Calu3 (cell line): ENCODE measurements at places on chromosomes 5 and 9. TPM values are rescaled to one million over a fixed set of nuclear protein-coding genes. Genes with fewer than 3 reads are reported as not detected.

Gene LHX3
- total RNA-seq: not detected in 2 replicates

Gene PRDM9
- not detected in 2 replicates for total RNA-seq

Gene FOXD4L6
- 0.28 TPM in 1 of 2 replicates, not detected in the other for total RNA-seq

Gene CCDC192
- total RNA-seq: 2.1 and 2.5 TPM in 2 replicates

Gene ZNF618
- 18.0 and 20.3 TPM in 2 replicates for total RNA-seq

Gene TRPM3
- total RNA-seq: not detected in 2 replicates

DNA sequence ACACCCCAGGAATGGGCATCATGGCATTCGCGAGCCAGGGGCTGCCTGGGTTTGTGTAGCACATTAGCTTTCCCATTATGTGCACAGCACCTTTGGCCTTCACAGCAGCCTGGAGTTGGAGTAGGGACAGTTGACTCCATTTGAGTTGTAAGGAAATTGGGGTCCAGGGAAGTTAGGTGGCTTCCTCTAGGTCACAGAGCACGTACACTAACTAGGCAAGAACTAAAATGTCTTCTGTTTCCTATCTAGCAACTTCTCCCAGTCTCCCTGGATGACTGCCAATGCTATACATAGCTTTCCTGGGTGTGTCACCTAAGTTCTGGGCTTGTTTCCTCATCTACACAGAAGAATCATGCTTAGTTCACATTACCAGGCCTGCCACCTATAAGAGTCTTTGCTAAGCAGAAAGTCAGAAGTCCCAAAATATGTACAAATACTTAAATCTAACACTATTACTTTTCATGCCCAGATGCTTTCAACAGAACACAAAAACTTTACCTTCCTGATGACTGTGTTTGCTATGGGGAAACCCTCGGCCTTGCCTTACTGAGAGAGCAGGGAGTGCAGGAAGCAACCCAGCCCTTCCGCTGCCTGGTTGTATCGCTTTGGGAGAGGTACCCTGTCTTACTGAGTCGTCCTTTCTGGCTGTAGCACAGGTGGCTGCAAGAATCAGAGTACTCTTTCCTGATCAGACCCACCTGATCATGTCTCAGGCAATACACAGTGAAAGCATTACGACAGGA lies 12.0 kb downstream of the MACROH2A1 start:
- H3K27ac ChIP-seq: peak overlapping the region; percentile 81
- peaks cover 45% of the 10 kb centered on the region for H3K36me3 ChIP-seq
- H3K4me3 ChIP-seq: peak overlapping the region; percentile 18
- DNase-seq: peak; percentile 80
- no peaks in the 10 kb centered on the region for H3K27me3 ChIP-seq

- H3K27me3 ChIP-seq: peaks cover 12% of the 10 kb centered on the region
- peaks cover 9% of the 10 kb centered on the region for H3K4me1 ChIP-seq
Measured at GRCh38 chr9:445033-445432, 230.4 kb downstream of the DOCK8 start.

GRCh38 chr5:68446070-68446357 lies 230.5 kb downstream of the PIK3R1 start:
- DNase-seq: no peak
- H3K4me1 ChIP-seq: peaks cover 50% of the 10 kb centered on the region
- peaks cover 7% of the 10 kb centered on the region for H3K36me3 ChIP-seq
- no peak overlapping the region for H3K27ac ChIP-seq
- no peaks in the 10 kb centered on the region for H3K27me3 ChIP-seq

GRCh38 chr5:171581781-171582180 lies 162.3 kb downstream of the FGF18 start:
- H3K27me3 ChIP-seq: peaks cover 100% of the 10 kb centered on the region
- H3K4me3 ChIP-seq: no peak overlapping the region
- DNase-seq: no peak
- no peaks in the 10 kb centered on the region for H3K4me1 ChIP-seq
- H3K27ac ChIP-seq: no peak overlapping the region
- H3K36me3 ChIP-seq: no peaks in the 10 kb centered on the region

- no peaks in the 10 kb centered on the region for H3K36me3 ChIP-seq
- H3K27me3 ChIP-seq: no peaks in the 10 kb centered on the region
- H3K4me3 ChIP-seq: no peak overlapping the region
- H3K4me1 ChIP-seq: peaks cover 33% of the 10 kb centered on the region
- no peak overlapping the region for H3K27ac ChIP-seq
- peak; percentile 6 for DNase-seq
Measured at GRCh38 chr9:83934569-83935275, 13.5 kb upstream of the KIF27 start.

DNA sequence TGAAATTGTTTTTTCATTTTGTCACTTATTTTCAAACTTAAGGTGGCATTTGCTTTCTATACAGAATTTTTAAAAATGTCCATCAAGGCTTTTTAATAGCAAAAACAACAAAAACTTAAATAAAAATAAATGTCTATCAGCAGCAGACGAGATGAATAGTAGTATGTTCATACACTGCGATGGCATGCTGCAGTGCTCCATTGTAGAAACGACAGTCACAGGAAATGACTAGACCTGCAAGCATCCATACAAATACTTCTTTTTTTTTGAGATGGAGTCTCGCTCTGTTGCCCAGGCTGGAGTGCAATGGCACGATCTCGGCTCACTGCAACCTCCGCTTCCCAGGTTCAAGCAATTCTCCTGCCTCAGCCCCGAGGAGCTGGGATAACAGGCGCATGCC lies 41.4 kb downstream of the COL23A1 start:
- no peak for DNase-seq
- no peaks in the 10 kb centered on the region for H3K36me3 ChIP-seq

DNA sequence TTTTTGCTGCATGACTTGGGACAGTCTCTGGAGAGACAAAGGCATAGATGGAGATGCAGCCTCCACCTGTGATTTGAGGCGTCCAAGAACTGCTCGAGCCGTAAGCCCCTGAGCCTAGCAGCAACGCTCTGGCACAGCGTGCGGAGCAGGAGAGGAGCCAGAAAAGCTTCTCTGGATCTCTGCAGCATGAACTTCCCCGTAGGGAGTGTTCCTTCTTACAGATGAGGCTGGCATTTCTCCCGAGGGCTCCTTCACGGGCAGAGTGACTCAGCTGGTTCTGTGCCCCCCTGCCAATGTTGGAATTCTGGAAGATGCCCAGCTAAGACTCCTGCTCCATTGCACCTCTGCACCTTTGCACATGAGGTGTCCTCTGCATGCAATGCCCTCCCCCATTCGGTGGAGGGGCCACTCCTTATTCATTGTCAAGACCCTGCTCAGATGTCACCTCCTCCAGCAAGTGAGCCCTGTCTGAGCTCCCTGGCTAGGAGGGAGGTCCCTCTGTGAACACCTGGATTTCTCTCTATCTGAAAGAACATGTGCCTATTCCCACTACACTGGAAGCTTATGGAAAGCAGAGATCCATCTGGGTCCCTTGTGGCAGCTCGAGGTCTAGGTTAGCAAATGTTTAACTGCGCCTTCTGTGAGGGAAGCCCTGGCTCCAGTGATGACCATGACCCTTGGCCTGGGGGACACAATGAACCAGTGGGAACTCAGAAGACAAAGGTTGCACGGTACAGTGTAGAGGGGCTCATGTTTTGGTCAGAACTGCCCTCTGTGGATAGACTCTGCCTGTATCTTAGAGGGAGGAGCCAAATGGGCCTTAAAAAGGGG lies 39.6 kb downstream of the SH3PXD2B start:
- H3K36me3 ChIP-seq: peaks cover under 1% of the 10 kb centered on the region
- H3K4me1 ChIP-seq: peaks cover 3% of the 10 kb centered on the region
- no peaks in the 10 kb centered on the region for H3K27me3 ChIP-seq

- H3K4me3 ChIP-seq: no peak overlapping the region
- no peak overlapping the region for H3K27ac ChIP-seq
- no peaks in the 10 kb centered on the region for H3K4me1 ChIP-seq
- no peaks in the 10 kb centered on the region for H3K36me3 ChIP-seq
Measured at GRCh38 chr5:122141751-122142150, 12.4 kb downstream of the ZNF474 start.

DNA sequence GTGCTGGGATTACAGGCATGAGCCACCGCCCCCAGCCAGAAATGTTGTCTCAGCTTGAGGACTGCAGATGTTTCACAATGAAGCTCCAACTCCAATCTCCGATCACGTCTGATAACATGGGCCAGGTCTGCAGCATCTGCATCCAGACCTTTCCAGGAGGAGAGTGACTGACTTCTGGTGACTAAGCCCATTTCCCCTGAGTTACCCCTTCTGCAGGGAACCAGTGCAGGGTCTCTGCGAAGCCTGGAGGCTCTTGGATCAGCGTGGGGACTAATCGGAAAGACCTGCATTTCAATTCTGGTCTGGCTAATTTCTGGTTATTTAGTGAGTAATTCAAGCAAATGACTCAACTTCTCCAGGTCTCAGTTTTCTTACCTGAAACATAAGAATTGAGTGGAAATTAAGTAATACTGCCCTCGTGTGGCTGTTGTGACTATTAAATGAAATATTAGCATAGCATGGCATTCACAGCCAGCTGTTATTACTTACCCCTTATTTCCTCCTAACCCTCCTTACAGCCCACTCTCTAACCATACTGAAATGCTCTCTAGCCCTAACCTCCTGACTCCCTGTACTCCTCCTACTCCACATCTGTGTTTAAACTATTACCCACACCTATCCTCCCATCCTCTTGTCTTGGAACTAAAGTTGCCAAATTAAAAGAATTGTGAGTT lies 2.2 kb upstream of the GNPDA1 start:
- DNase-seq: peak; percentile 70
- H3K4me3 ChIP-seq: no peak overlapping the region
- no peaks in the 10 kb centered on the region for H3K27me3 ChIP-seq
- peaks cover 36% of the 10 kb centered on the region for H3K4me1 ChIP-seq
- peaks cover 39% of the 10 kb centered on the region for H3K36me3 ChIP-seq
- peak overlapping the region; percentile 90 for H3K27ac ChIP-seq

- H3K4me1 ChIP-seq: no peaks in the 10 kb centered on the region
- no peaks in the 10 kb centered on the region for H3K27me3 ChIP-seq
- H3K27ac ChIP-seq: no peak overlapping the region
- H3K36me3 ChIP-seq: no peaks in the 10 kb centered on the region
- H3K4me3 ChIP-seq: no peak overlapping the region
Measured at GRCh38 chr9:79711874-79712273, 140.1 kb downstream of the TLE4 start.

- peaks cover 51% of the 10 kb centered on the region for H3K36me3 ChIP-seq
- H3K4me1 ChIP-seq: peaks cover 15% of the 10 kb centered on the region
- no peak for DNase-seq
- H3K27ac ChIP-seq: no peak overlapping the region
- no peak overlapping the region for H3K4me3 ChIP-seq
- H3K27me3 ChIP-seq: no peaks in the 10 kb centered on the region
Measured at GRCh38 chr9:133362359-133363044, 6.2 kb downstream of the SURF2 start.

DNA sequence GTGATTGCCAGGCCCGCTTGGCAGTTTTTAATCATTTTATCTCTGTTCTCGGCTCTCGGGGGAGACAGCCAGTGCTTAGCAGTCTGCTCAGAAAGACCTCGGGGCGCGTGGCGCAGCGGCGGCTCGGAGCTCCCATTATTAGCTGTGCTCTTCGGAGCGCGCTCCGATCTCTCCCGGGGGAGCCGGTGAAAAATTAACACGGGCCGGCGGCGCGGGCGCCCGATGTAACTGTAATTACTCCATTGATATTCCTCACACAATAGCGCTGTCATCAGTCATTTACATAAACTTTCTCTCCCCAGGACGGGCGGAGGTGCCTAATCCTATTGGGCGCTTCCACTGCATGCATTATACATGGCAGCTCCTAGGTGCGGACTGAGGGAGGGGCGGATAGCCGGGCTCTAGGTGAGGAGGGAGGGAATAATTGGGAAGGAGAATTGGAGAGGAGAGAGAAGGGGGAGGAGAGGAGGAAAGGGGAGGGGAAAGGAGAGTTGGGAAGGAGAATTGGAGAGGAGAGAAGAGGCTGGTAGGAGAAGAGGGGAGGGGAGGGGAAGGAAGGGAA lies 24.9 kb downstream of the LMX1B start:
- H3K27ac ChIP-seq: no peak overlapping the region
- H3K36me3 ChIP-seq: no peaks in the 10 kb centered on the region
- H3K4me3 ChIP-seq: no peak overlapping the region
- H3K4me1 ChIP-seq: no peaks in the 10 kb centered on the region
- DNase-seq: no peak

- no peak for DNase-seq
- H3K27ac ChIP-seq: no peak overlapping the region
- H3K27me3 ChIP-seq: no peaks in the 10 kb centered on the region
Measured at GRCh38 chr5:66909364-66909763, 287.2 kb downstream of the CD180 start.

- no peaks in the 10 kb centered on the region for H3K27me3 ChIP-seq
- no peak overlapping the region for H3K4me3 ChIP-seq
- peak overlapping the region; percentile 97 for H3K27ac ChIP-seq
- peak; percentile 84 for DNase-seq
Measured at GRCh38 chr9:81690251-81690851, 1.0 kb upstream of the TLE1 start.

GRCh38 chr9:128916204-128916603 lies 4.6 kb upstream of the PHYHD1 start:
- no peak for DNase-seq
- H3K4me3 ChIP-seq: no peak overlapping the region
- H3K27ac ChIP-seq: no peak overlapping the region
- no peaks in the 10 kb centered on the region for H3K27me3 ChIP-seq

- no peak overlapping the region for H3K4me3 ChIP-seq
- peaks cover 19% of the 10 kb centered on the region for H3K4me1 ChIP-seq
- no peak overlapping the region for H3K27ac ChIP-seq
- no peaks in the 10 kb centered on the region for H3K27me3 ChIP-seq
- no peak for DNase-seq
Measured at GRCh38 chr9:86073839-86074238, 25.5 kb downstream of the GOLM1 start.

DNA sequence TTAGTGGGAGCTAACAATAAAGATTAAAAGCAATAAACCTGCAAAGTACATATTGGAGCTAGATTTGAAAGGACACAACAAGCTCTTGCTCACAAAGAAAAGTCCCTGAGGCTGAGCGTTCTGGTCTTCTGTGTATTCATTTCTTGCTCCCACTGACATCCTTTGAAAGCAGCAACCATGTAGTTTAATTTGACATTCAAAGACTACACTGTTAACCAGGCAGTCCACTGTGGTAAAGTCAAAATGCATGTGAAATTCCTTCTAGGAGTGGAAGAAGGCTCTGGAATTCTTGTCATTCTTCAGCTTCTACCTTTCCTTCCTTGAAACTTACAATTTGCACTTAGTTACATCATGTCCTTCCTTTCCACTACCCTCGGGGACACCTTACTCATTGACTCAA lies 480.7 kb downstream of the CSNK1G3 start:
- H3K36me3 ChIP-seq: no peaks in the 10 kb centered on the region
- no peaks in the 10 kb centered on the region for H3K27me3 ChIP-seq
- no peak overlapping the region for H3K27ac ChIP-seq
- no peaks in the 10 kb centered on the region for H3K4me1 ChIP-seq
- H3K4me3 ChIP-seq: no peak overlapping the region
